HL-60 (cell line): ENCODE measurements at places on chromosomes 2 and 18.

GRCh38 chr2:109054865-109055264 is 65.8 kb upstream of the EDAR start:
- no peak for DNase-seq

DNA sequence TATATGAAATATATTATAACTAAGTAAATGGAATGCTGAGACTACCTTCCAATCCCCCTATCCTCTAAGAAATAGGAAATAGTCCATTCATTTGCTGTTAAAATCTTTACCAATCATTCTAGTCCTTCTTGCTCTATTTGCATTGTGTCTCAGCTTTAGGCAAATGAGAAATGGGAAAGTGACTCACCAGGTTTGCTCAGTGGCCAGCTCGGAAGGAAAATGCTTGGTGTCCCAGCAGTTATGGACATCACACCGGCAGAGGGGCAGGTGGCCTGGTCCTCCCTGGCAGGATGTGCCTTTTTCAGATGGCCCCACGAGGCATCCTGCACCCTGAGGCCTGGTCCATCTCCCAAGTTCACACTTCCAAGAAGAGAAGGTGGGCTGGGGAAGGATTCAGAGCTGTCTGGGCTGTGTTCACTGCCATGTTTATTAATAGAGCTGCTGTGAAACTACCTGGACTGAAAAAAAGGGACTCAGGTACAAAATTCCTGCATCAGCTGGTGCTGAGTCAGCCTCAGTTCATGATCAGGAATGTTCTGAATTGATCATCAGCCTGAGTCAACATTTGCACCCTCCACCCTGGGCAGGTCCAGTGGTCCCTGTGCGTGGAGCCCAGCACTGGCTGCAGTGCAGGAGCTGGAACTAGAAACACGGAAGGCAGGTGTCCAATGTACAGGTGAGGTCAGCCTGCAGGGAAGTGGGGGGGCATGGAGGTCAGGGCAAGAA is 60.1 kb upstream of the ARL4C start:
- no peak for DNase-seq

DNA sequence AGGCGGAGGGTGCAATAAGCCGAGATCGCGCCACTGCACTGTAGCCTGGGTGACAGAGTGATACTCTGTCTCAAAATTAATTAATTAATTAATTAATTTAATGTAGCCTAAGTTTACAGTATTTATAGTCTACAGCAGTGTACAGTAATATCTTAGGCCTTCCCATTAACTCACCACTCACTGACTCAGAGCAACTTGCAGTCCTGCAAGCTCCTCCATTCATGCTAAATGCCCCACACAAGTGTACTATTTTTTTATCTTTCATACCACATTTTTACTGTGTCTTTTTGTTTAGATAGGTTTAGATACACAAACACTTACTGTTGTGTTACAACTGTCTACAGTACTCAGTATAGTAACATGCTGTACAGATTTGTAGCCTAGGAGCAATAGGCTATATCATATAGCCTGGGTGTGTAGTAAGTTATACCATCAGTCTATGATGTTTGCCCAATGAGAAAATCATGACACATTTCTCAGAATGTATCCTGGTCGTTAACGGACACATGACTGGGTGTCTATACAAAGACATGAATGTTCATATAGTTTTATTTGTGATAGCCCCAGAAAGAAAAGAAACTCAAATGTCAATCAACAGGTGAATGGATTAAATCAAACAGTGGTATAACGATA is 15.8 kb upstream of the RNU2-63P start:
- DNase-seq, result no peak

DNA sequence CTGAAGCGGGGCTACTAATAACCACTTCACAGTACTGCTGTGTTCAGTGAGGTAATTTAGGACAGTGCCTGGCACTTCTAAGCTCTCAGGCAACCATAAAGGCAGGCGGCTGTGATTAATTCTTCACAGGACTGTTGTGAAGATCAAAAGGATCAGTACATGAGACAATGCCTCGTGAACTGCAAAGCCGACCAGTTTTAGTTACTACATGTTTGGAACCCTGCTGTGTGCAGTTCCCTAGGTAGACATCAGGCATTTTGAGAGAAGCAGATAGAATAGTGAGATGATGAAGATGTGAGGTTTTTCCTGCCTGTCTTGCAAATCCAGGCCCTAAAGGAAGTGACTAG is 19.1 kb downstream of the EFHD1 start:
- DNase-seq, result no peak

DNA sequence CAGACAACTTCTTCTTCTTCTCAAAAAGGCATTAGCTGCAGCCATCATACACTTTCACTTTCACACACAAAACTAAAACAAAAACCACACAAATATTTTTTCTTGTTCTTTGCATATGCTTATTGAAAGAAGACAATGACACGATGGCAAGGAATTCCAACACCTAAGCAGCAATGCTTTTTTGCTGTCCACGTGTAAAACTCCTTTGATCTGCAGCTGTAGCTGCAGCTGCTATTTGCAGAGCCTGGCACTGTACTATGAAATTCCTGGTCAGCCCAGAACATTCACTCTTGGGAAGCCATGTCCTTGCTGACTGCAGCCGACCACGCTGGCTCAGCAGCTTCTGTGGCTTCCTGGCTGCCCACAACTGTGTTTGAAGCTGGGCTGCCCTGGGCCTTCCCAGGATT is 316.2 kb downstream of the CDH2 start:
- DNase-seq, result no peak

- DNase-seq, result no peak
These were observed 245.6 kb downstream of the NRXN1 start for GRCh38 chr2:50786345-50786744.

- no peak for DNase-seq
These were observed 25.9 kb downstream of the MBD5 start for GRCh38 chr2:148046802-148047201.

DNA sequence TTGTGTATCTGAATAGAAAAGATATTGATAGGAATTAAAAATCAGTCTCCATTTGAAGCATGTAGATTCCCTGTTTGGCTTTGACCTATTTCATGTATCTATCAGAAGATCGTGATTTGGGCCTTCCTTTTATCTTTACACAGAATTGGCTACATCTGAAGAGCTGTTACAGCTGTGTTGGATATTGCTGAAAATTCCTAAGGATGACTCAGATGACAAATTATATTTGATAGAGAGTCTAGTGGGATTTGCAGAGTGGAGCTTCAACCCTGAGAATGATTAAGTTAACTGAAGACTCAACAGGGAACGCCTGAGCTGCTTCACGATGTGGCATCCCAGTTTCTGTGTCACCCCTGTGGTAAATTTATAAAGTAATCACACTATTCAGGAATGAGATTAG is 4.9 kb upstream of the COL3A1 start:
- no peak for DNase-seq

DNA sequence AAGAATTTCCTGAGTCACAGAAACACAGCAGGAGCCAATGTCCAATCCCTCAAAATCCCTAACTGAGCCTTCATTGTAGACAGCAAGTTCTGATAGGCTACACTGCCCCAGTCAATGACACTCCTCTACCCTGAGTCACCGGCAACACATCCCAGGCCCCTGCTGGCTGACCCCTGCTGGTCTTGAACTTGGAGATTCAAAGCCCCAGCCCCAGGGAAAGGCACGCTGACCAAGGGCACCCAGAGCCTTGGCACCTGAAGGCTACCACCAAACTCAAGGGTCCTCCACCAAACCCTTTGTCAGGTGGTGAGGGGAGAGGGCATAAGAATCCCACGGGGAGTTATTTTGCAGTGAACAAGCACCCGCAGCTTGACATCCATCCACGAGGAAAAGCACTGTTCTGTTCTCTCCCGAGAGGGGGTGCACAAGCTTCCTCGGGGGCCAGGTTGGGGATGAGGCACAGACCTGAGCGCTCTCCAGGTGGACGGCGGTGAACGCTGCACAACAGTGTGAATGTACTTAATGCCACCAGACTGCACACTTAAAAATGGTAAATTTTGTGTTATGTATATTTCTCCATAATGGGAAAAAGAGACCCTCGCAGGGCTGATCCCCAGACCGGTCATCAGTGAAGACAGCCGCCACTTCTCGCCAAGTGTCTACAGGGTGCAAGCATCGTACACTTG is 46.9 kb downstream of the TFCP2L1 start:
- no peak for DNase-seq

DNA sequence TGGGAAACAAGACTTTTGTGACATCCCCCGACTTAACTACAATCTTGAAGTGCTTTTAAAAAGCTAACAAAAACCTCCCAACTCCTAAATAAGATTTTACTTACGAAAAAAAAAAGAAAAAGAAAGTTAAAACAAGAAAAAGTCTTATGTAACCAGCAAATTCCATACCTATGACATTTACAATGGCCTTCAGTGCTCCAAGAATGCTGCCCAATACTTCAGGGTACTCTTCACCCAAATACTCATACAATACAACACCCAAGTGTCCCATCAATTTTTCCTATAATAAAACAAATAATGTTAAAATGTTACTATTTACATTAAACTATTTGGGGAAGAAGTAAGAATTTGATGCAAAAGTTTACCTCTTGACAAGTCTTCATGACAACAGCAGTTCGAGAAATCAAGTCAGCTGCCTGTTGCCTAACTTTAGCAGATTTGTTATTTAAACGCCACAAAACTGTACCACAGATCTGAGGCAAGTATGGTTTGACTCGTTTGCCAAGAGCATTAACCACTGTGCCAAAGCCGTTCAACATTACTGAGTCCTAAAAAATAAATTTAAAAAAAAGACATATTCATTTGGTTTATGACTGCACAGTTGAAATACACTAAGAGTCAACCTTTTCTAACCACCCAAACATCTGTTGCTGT is 34.8 kb downstream of the SF3B1 start:
- DNase-seq, result no peak

DNA sequence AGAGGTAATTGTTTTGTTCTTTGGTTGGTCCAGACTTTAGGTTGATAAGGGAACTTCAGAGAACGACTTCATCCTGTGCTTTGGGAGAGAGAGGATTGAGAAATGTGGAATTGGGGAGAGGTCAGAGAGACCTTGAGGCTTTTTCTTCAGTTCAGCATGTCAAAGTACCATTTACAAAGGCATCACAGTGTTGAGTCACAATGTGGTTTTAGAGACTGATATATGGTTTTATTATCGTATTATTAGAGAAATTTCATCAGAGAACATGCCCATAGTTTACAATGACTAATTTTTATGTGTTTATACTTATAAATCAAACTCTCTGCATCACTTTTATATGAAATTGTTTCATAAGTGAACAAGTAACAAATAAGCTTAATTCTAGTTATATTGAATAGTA is 626.6 kb downstream of the DSC3 start:
- no peak for DNase-seq

- no peak for DNase-seq
These were observed 878.4 kb downstream of the CPS1 start for GRCh38 chr2:211434773-211435172.

DNA sequence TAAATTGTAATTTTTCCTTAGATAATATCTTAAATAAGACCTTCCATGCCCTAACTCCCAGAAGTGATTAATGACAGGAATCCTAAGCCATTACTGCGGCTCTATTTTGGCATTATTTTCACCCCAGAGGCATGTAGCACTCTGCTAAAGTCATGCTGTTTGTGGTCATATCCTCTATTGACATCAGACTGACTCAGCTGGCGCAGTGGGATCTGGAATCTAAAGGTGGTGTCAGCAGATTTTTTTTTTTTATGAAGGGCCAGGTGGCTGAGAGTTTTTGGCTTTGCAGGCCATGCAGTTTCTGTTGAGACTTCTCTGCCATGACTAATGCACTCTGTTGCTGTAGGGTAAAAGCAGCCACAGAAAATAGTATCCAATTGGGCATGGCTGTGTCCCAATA is 64.1 kb upstream of the ACVR1C start:
- DNase-seq, result no peak

- DNase-seq, result no peak
These were observed 189.6 kb downstream of the MYCN start for GRCh38 chr2:16129716-16130540.

GRCh38 chr18:49697757-49698524 is 115.4 kb downstream of the ACAA2 start:
- no peak for DNase-seq

DNA sequence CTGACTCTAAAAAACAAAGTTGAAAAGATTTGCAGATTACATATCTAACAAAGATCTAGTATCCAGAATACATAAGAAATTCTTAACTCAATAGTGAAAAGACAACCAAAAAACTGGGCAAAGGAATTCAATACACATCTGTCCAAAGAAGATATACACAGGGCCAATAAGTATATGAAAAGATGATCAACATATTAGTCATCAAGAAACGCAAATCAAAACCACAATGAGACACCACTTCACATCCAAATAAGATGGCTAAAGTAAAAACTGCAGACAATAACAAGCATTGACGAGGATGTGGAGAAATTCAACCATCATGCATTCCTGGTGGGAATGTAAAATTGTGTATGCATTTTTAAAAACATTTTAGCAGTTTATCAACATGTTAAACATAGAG is 256.0 kb downstream of the EIPR1 start:
- DNase-seq, result no peak

DNA sequence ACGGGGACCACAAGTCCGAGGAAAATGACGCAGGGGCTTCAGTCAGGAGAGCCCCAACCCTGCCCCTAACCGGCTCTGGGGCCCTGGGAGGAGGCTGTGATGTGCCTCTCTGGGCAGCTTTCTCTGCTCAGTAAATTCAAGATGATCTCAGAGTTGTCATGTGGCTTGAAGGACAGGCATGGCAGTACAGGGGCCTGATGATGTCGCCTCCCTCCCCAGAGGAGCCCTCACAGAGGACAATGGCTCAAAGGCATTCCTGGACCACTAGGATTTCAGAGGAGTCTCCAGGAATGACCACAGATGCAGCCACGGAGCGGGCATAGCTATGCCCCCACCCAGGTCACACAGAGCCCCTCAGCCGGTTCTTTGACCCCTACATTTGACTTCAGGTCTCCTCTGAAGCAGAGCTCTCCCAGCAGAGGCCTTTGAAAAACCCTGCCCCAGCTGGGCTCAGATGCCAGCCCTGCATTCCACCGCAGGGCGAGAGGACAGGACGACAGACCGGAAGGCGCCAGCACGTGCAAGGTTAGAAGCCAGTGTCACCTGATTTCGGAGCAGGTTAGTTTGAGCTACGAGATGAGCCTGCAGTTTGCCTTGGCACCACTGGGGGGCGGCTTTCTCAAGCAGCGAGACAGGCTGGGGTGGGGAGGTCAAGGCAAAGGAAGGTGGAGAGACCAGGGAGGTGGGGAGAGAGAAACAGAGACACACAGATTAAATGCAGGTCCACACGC is 39.2 kb downstream of the BIN1 start:
- no peak for DNase-seq

DNA sequence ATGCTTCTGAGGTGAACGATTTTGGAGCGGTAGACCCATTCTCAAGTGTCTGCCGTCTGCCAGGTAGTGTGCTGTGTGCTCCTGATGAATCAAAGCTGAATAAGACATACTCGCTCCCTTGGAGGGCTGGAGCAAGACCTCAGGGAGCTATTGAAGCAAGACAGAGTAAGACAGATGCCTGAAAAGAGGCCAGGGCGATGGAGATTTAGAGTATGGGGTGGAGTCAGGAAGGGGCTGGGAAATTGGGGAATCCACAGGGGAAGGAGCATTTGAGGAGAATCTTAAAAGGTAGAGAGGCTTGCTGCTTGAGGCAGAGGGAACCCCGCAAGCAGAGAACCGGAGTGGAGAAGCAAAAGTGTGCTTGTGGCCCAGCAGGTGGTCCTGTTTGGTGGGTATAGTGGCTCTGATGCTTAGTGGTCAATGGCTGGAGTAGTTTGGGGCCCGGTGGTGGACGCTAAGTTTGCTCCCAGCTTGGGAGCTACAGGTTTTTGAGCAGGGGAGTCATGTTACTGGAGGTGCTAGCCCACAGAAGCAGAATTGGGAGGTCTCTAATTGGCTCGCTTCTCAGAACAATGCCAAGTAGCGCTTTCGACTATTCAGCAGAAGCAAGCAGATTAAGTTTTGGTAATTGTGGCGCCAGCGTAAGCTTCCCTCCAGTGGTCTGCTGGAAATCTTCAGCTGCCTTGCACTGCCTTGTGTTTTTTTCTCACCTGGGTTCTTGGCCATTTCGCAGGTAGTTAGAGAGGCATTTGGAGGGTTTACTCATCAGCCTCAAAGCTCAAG is 2.0 kb downstream of the CNNM4 start:
- no peak for DNase-seq
